GM23338 (cell line): ENCODE measurements at places on chromosomes 12 and 14. TPM values are rescaled to one million over a fixed set of nuclear protein-coding genes. Genes with fewer than 3 reads are reported as not detected.

- peaks cover 47% of the 10 kb centered on the region for H3K4me1 ChIP-seq
- H3K4me3 ChIP-seq, result no peak overlapping the region
- no peak for DNase-seq
- no peaks in the 10 kb centered on the region for H3K27me3 ChIP-seq
Observed at GRCh38 chr12:124501112-124501561, 66.3 kb downstream of the NCOR2 start.

GRCh38 chr14:99538275-99538674 lies 57.1 kb downstream of the CCNK start:
- H3K4me3 ChIP-seq, result no peak overlapping the region
- no peak overlapping the region for H3K27ac ChIP-seq
- DNase-seq, result no peak
- no peaks in the 10 kb centered on the region for H3K27me3 ChIP-seq
- peaks cover 6% of the 10 kb centered on the region for H3K4me1 ChIP-seq

Gene TSPAN11
- polyA plus RNA-seq, result 1.1 and 2.1 TPM in 2 replicates

Gene CCDC184
- polyA plus RNA-seq, result 1.8 and 2.8 TPM in 2 replicates

DNA sequence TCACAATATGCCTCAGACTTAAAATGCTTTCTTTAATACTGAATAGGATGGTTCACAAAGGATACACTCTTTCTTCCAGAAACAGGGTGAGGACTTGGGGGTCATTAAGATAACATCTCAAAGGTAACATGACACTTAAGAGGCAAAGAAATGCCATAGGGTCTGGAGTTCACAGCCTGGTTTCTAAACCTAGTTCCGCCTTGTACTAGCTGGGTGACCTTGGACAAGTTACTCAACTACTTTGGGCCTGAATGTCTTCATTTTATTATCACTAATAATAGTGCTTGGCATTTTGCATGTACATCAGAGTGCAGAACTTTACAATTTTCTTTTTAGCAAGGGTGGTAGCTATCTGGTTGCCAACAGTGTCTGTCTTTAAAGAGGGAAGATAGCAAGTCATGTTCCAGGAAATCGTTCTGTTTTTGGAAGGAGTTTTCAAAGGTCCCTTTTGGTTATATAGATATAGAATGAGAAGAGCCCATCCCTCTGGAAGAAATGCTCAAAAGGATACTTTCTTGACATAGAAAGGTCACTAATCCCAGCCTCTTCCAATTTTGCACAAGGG lies 257.8 kb downstream of the NUAK1 start:
- H3K27ac ChIP-seq, result no peak overlapping the region
- H3K36me3 ChIP-seq, result no peaks in the 10 kb centered on the region
- no peak for DNase-seq
- no peak overlapping the region for H3K4me3 ChIP-seq
- no peaks in the 10 kb centered on the region for H3K4me1 ChIP-seq
